Heart left ventricle (tissue), 16 donors: ENCODE measurements at places on chromosomes 2 and 18. TPM values are rescaled to one million over a fixed set of nuclear protein-coding genes. Genes with fewer than 3 reads are reported as not detected.

DNA sequence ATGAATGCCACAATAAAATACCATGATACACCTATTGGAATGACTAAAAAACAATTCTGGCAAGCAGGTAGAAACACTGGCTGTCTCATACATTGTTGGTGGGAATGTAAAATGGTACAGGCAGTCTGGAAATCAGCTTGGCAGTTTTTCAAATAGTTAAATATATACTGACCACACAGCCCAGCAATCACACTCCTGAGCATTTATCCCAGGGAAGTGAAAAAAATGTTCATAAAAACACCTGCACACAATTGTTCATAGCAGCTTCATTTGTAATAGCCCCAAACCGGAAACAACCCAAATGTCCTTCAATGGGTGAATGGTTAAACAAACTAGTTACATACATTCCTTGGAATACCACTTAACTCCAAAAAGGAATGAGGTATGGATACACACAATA, 137.2 kb downstream of the TFCP2L1 start:
- no peak for DNase-seq
- H3K27ac ChIP-seq, result no peak overlapping the region
- H3K4me3 ChIP-seq, result no peak overlapping the region
- H3K4me1 ChIP-seq, result no peaks in the 10 kb centered on the region

GRCh38 chr2:225893151-225893550, 493.6 kb downstream of the NYAP2 start:
- DNase-seq, result no peak
- H3K27me3 ChIP-seq, result no peaks in the 10 kb centered on the region
- H3K27ac ChIP-seq, result no peak overlapping the region
- H3K4me1 ChIP-seq, result no peaks in the 10 kb centered on the region
- H3K36me3 ChIP-seq, result no peaks in the 10 kb centered on the region
- no peak overlapping the region for H3K4me3 ChIP-seq

- no peaks in the 10 kb centered on the region for H3K27me3 ChIP-seq
- no peak overlapping the region for H3K4me3 ChIP-seq
- DNase-seq, result no peak
- H3K27ac ChIP-seq, result no peak overlapping the region
- H3K4me1 ChIP-seq, result no peaks in the 10 kb centered on the region
Observed at GRCh38 chr2:106764614-106765013, 121.4 kb downstream of the ST6GAL2 start.

- H3K36me3 ChIP-seq, result no peaks in the 10 kb centered on the region
- no peaks in the 10 kb centered on the region for H3K4me1 ChIP-seq
- H3K27ac ChIP-seq, result no peak overlapping the region
- no peaks in the 10 kb centered on the region for H3K27me3 ChIP-seq
- no peak overlapping the region for H3K4me3 ChIP-seq
Observed at GRCh38 chr2:167855211-167855610, 392.2 kb downstream of the STK39 start.

- no peaks in the 10 kb centered on the region for H3K4me1 ChIP-seq
- no peak overlapping the region for H3K4me3 ChIP-seq
- H3K36me3 ChIP-seq, result peaks cover 25% of the 10 kb centered on the region
Observed at GRCh38 chr2:214747992-214748391, 61.5 kb downstream of the BARD1 start.

DNA sequence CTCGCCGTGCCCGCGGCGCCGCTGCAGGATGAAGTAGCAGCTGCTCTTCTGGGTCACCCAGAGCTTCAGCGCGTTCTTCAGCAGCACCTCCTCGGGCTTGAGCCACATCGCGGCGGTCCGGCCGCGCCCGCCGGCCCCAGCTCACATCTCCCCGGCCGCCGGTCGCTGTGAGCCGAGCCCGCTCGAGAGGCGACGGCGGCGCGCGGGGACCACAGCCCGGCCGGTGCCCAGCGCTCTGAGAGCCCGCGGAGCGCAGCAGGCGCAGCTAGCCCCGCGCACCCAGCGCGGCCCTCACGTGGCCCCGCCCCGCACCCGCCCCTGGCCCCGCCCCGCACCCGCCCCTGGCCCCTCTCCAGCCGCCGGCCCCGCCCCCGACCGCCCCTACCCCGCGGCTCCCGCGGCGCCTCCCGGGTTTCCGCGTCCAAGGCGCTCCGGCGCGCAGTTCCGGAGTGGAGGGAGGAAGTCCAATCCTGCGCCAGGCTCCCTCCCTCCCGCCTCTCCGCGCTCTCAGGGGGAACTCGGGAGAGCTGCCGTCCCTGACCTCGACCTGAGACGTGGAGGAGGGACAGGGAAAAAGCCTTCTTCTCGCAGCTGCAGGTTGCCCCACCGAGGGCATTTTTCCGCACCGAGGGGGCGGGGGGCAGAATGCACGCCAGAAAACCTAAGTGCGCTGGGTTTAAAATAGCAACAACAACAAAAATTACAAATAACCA, at the start of gene TBC1D8:
TSS of gene TBC1D8 (minus strand) at position 237 of the 713 bp plus-strand sequence. CDS start at position 108, 129 bp downstream.
- H3K27me3 ChIP-seq, result no peaks in the 10 kb centered on the region
- peak within 1 kb of the TSS; percentile 95 for H3K4me3 ChIP-seq
- DNase-seq, result peak; percentile 96
- H3K27ac ChIP-seq, result peak within 1 kb of the TSS; percentile 87
- no peaks in the 10 kb centered on the region for H3K36me3 ChIP-seq

DNA sequence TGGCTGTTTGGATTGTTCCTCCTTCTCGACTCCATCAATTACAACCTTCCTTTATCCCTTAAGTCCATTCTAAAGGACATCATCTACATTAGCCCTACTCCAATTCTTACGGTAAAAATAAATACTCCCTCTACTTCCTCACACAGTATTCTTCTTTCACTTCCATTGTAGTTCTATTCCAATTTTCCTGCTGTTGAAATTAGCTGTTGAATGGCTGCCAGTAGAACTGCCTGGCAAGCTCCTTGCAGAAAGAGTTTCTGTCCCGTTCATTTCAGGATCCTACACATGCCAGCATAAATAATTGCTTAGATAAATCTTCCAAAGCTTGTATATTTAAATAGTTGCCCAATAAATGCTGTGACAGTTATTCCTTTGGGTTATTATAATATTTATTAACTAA, 459.3 kb upstream of the TRIB2 start:
- no peak for DNase-seq
- peaks cover 9% of the 10 kb centered on the region for H3K4me1 ChIP-seq
- no peak overlapping the region for H3K27ac ChIP-seq
- H3K36me3 ChIP-seq, result no peaks in the 10 kb centered on the region

The SP9 gene
- not detected for polyA plus RNA-seq
